ENCODE measurements at places on chromosomes 12 and 14. TPM values are rescaled to one million over a fixed set of nuclear protein-coding genes. Genes with fewer than 3 reads are reported as not detected.

GRCh38 chr12:53128780-53129569 lies 25.7 kb downstream of the SOAT2 start:
- no peak for DNase-seq

DNA sequence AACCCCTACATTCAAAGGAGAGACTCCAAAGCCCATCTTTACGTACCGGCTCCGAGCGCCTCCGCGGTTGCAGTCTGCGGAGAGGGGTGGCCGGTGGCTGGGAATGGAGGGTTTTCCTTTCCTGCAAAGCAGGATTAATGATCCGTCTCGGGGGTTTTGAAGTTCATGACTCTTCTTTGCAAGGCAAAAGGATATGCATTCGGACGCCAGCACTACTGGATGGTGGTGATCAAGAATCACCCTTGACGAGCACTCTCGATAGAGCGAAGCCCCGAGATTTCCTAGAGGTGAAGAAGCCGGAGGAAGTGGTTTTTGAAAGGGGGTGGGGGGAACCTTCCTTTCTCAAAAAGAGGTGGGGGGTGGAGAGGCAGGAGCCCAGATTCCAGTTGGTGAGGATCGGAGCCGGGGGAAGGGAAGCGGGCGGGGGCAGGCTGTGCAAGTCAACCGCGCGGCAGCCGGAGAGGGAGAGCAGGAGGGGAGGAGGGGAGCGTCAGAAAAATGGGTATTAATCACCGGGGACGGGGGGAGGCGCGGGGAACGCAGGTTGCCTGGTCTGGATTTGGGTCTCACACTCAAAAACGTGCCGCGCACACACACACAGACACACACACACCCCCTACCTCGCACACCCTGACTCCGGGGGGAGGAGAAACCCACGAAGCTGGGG lies at the start of gene GRIN2B:
Gene GRIN2B, minus strand, starts transcription at position 307 of the 667 bp plus-strand sequence. CDS start 115,394 bp downstream, outside the sequence.
- DNase-seq, result no peak

DNA sequence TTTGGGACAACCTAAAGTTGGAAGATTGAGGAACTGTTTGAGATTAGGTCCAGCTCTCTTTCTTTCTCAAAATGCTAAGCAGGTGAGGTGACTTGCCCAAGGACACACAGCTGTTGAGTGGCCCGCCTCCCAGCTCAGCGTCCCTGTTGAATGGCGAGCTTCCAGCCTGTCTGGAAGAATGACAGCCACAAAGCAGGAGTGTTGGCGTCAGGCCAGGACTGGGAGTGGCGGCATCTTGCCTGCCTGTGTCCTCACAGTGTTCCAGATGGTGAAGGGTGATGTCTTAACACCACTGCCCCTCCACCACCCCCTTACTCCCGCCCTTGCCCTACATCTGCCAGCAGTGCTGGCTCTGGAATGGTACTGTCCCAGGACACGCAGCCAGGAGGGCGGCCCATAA lies 4.4 kb upstream of the CEBPE start:
- DNase-seq, result no peak

Gene CACNA2D4
- total RNA-seq, result 0.27 TPM

Gene ARMH4
- total RNA-seq, result 4.2 TPM
